ENCODE measurements at places on chromosomes 2 and 18.
A peak's percentile ranks its signal among the peaks of the same experiment; 100 is the strongest.

DNA sequence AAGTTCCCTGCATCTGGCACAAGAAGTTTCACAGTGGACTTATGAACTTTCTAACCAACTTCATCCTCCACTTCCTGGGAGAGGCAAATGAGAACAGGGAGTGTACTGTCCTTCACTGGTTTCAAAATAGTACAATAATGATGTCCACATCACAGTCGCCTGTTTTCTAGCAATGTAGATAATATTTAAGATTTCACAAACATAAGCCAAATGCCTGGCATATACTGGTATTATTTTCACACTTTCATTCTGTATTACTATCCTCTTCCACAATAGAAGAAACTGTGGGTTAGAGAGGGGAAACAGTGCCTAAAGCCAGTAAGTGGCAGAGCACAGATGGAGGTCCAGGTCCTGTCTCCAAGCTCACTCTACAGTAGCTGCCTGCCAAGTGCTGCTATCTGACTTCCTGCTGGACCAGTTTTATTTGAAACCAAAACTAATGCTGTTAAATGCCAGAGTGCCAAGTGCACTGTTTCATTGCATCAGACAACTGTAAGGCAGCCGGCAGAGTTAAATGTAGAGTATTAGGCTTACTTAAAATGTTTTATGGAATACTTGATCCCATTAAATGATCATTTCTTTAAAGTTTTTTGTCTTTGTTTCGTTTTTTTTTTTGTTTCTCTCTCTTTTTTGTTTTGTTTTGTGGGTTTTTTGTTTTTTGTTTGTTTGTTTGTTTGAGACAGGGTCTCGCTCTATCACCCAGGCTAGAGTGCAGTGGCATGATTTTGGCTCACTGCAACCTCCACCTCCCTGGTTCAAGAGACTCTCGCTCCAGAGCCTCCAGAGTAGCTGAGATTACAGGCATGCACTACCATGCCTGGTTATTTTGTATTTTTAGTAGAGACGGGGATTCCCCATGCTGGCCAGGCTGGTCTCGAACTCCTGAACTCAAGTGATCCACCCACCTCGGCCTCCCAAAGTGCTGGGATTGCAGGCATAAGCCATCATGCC lies 15.1 kb downstream of the COBLL1 start:
- peak; percentile 32 for DNase-seq

DNA sequence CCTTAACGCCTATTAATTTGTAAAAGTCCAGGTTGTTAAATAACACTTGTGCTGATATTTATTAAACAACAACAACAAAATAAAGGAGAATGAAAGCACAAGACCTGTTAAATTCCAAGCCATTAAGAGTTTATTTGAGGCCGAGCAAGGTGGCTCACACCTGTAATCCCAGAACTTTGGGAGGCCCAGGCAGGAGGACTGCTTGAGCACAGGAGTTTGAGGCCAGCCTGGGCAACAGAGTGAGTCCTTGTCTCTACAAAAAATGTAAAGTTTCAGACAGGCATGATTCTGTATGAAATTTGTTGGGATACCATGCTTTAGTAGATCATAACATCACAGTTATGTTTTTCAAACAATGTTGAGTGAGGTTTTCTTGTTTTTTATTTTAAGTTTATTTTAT lies 17.1 kb downstream of the PELI1 start:
- no peak for DNase-seq

- DNase-seq, result no peak
These were observed 164.8 kb downstream of the MYO5B start for GRCh38 chr18:50030146-50030545.

GRCh38 chr2:169977530-169977929 lies 150.3 kb downstream of the UBR3 start:
- DNase-seq, result no peak

GRCh38 chr2:142707318-142707717 lies 170.1 kb upstream of the KYNU start:
- no peak for DNase-seq
